ENCODE measurements at places on chromosomes 5 and 9.

DNA sequence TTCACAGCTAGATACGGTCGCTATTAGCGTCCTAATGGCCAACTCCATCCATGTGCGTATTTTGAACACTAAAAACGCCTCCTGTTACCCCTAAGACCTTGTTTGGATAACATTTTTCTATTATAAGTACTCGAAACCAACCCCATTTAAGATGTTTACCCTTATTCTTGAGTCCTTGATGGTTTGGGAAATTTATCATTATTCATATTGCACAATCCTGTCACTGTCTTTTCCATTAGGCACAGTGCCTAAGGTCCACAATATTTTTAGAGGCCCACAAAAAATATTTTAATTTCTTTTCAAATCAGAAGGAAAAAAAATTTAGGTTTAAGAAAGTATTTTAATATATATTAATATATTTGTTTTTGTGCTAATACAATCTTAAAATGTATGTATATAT, 1.3 kb upstream of the LIFR start:
- no peak for DNase-seq
- H3K27ac ChIP-seq, result peak overlapping the region; percentile 94
- peak overlapping the region; percentile 92 for H3K4me3 ChIP-seq
- H3K4me1 ChIP-seq, result peaks cover 41% of the 10 kb centered on the region
- H3K36me3 ChIP-seq, result no peaks in the 10 kb centered on the region

- H3K4me3 ChIP-seq, result no peak overlapping the region
- no peak for DNase-seq
- H3K36me3 ChIP-seq, result peaks cover 9% of the 10 kb centered on the region
- no peaks in the 10 kb centered on the region for H3K27me3 ChIP-seq
Observed at GRCh38 chr9:87599901-87600610, 102.4 kb downstream of the DAPK1 start.

DNA sequence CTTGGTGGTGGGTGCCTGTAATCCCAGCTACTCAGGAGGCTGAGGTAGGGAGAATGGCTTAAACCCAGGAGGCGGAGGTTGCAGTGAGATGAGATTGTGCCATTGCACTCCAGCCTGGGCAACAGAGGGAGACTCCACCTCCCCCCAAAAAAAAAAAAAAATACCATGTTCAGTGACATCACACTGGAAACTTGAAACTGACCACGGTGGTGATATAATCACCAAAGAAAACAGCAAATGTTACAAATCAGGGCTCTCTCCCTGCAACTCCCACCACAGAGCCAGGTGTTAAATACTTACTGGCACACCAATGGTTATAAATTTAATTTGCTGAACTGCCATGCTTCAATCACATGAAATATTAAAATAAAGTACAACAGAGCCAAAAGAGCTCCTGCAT, 81.4 kb downstream of the ZNF608 start:
- no peaks in the 10 kb centered on the region for H3K36me3 ChIP-seq
- no peak overlapping the region for H3K27ac ChIP-seq
- DNase-seq, result no peak
- H3K4me1 ChIP-seq, result peaks cover 86% of the 10 kb centered on the region
- no peak overlapping the region for H3K4me3 ChIP-seq

DNA sequence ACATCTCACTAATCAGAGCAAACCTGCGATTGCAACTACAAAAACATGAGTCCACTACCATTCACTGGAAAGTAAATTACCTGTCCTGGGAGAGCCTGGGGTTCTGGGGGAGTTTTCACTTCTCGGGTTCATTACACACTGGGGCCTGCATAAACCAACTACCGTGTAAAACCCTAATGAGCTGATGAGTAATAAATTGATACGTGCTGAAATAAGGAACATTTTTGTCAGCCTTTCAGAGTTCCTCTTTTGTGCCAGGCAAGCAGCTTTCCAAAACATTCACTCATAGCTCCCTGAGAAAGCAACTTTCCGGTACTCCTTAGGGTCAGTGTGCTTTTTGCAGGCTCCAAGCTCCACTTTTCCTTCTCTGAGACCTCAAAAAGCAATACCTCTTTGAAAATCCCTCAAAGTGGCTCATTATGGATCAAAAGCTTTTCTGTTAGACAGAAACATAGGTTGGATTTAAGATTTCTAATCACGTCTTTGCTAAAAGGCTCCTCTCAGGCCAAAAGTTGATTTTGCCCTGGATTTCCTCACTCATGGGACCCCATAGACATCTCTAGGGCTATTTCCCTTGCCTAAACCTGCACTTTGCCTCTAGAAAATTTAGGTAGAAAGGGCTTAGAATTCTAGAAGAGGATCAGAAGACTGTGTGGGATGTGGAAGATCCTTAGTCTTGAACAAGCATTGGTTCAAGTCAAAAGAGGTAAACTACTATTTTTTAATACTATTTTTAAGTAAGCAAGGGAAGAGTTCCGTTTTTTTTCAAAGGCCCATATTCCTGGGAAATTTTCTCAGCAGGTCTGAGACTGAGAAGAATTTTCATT, 74.8 kb downstream of the ST8SIA4 start:
- DNase-seq, result no peak
- no peak overlapping the region for H3K4me3 ChIP-seq
- H3K4me1 ChIP-seq, result peaks cover 19% of the 10 kb centered on the region
- no peak overlapping the region for H3K27ac ChIP-seq
- no peaks in the 10 kb centered on the region for H3K27me3 ChIP-seq
- H3K36me3 ChIP-seq, result no peaks in the 10 kb centered on the region

- DNase-seq, result no peak
- H3K36me3 ChIP-seq, result no peaks in the 10 kb centered on the region
- H3K27ac ChIP-seq, result no peak overlapping the region
- no peaks in the 10 kb centered on the region for H3K27me3 ChIP-seq
- no peak overlapping the region for H3K4me3 ChIP-seq
Observed at GRCh38 chr9:458590-458989, 243.9 kb downstream of the DOCK8 start.

DNA sequence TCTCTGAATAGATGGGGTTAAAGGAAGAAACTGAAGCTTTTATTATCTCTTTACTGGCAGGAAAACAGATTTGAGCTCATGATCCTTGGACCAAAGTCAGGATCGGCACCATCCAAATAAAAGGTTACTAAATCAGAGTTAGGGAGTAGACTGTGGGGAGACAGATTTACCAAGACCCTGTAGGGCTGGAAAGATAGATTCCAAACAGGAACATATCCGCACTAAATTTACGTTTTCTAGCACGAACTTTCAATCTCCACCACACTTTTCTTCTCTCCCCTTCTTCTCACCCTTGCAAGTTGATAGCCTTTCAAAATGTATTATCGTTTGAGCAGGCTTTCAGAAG, 120.0 kb upstream of the HMHB1 start:
- peaks cover 8% of the 10 kb centered on the region for H3K4me1 ChIP-seq
- peaks cover 5% of the 10 kb centered on the region for H3K36me3 ChIP-seq
- no peak overlapping the region for H3K27ac ChIP-seq
- no peak for DNase-seq
- peaks cover 1% of the 10 kb centered on the region for H3K27me3 ChIP-seq

GRCh38 chr9:24036459-24036858, 210.4 kb upstream of the ELAVL2 start:
- no peak for DNase-seq
- no peaks in the 10 kb centered on the region for H3K36me3 ChIP-seq

DNA sequence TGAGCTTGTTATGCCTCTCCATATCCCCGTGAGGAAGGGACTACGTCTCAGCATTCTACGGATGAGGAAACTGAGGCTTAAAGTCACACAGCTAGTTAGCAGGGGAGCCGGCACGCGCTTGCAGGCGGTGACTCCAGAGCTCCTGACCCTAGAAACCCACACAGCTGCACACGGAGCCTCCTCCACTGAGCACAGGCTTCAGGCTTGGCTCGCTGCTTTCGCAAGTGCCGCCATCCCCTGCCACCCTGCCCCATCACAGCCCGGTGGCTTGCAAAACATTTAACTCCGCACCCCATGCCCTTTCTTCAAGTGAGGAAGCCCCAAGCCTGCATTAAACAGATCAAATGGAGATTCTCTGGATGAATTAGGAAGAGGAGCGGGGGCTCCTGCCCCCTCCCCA, 138.3 kb downstream of the HSD17B3 start:
- no peak overlapping the region for H3K27ac ChIP-seq
- DNase-seq, result no peak
- H3K4me3 ChIP-seq, result no peak overlapping the region
- H3K27me3 ChIP-seq, result peaks cover 44% of the 10 kb centered on the region

GRCh38 chr5:173554989-173555705, 61.3 kb downstream of the BOD1 start:
- H3K27me3 ChIP-seq, result peaks cover 37% of the 10 kb centered on the region
- peaks cover 21% of the 10 kb centered on the region for H3K4me1 ChIP-seq
- no peak overlapping the region for H3K27ac ChIP-seq
- H3K36me3 ChIP-seq, result peaks cover 1% of the 10 kb centered on the region
- no peak for DNase-seq

DNA sequence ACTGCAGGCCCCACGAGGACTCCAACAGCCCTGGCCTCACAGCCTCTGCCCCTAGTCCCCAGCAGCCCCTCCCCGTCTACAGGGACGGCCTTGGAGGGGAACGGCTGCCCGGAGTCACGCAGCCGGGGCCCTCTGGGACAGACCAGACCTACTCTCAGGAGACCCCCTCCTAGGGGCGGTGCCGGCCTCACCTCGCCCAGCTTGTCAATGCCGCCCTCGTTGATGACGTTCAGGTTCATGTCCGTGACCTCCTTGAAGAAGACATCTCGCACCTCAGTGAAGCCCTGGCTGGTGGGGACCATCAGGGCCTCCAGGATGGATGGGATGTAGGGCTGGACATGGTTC, 58.6 kb downstream of the LRSAM1 start:
- H3K4me3 ChIP-seq, result no peak overlapping the region
- H3K27ac ChIP-seq, result no peak overlapping the region
- peaks cover 11% of the 10 kb centered on the region for H3K36me3 ChIP-seq
- H3K4me1 ChIP-seq, result no peaks in the 10 kb centered on the region

GRCh38 chr5:55383254-55383653, 75.5 kb downstream of the MTREX start:
- no peak overlapping the region for H3K4me3 ChIP-seq
- H3K27me3 ChIP-seq, result no peaks in the 10 kb centered on the region
- H3K4me1 ChIP-seq, result peaks cover 6% of the 10 kb centered on the region
- H3K27ac ChIP-seq, result no peak overlapping the region
- no peak for DNase-seq
- peaks cover 47% of the 10 kb centered on the region for H3K36me3 ChIP-seq

DNA sequence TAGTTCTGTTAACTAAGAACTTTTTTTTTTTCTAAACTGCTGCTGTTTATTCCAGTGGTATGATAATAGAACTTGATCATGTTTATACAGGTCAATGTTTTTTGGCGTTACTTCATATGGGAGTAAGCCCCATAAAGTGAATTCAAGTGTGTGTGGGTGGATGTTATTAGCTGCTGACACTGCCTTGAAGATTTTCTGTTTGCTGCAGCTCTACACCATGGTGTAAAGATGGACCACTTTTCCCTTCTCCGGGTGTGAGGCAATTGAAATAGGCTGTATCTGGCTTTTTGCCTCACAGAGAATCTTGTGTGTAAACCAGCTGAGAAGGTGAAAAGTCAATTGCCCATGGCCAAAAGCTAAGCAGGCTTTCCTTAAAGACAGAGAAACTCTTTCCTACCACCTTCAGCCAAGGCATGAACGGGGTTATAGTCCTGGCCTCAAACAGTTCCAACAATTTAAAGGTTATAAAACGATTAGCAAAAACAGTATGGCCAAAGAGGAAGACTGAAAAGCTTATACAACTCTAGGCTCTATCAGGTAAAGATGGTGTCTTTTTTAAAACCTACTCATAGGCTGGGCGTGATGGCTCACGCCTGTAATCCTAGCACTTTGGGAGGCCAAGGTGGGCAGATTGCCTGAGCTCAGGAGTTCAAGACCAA, 33.9 kb upstream of the ABCA1 start:
- H3K27ac ChIP-seq, result no peak overlapping the region
- H3K27me3 ChIP-seq, result no peaks in the 10 kb centered on the region
- peaks cover 5% of the 10 kb centered on the region for H3K4me1 ChIP-seq
- DNase-seq, result no peak
- no peaks in the 10 kb centered on the region for H3K36me3 ChIP-seq

DNA sequence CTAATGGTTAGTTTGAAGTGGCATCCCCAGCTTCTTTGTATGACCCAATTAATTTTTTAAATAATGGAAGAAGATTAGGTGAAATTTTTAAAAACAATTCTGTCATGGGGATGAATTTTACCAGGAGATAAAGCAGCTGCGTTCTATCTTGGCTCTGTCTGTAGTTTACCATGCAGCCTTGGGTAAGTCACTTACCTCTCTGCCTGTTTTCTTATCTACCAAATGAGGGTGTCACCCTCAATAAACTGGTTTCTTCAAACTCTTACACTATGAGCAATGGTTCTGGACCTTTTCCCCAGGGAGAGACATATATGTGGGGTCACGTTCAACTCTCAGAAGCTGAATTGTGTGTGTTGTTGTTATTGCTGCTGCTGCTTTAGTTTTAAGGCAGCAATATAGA, 71.7 kb downstream of the TEX10 start:
- no peaks in the 10 kb centered on the region for H3K27me3 ChIP-seq
- H3K4me3 ChIP-seq, result no peak overlapping the region
- peaks cover 57% of the 10 kb centered on the region for H3K36me3 ChIP-seq
- no peak overlapping the region for H3K27ac ChIP-seq

- DNase-seq, result no peak
- H3K27me3 ChIP-seq, result no peaks in the 10 kb centered on the region
- no peak overlapping the region for H3K27ac ChIP-seq
- peaks cover 2% of the 10 kb centered on the region for H3K36me3 ChIP-seq
Observed at GRCh38 chr5:134275822-134276221, 49.9 kb upstream of the PPP2CA start.

DNA sequence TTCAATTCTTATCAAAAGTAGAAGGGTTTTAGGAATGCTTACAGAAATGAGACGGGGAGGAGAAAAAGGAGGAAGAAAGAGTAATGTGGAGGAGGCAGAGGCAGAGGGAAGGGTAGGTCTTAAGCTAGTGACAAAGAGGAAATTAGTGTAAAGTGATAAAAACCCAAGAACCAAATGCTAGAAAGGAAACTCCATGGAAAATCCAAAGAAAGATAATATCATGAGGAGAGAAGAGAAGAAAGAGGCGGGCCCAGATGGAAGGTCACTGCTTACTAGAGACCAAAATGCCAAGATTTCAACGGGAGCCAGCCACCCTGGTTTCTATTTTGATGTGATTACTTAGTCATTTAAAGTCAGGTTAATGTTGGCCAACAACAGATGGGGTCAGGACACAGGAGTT, 68.6 kb upstream of the IL12B start:
- H3K27ac ChIP-seq, result no peak overlapping the region
- no peak overlapping the region for H3K4me3 ChIP-seq
- DNase-seq, result no peak
- H3K4me1 ChIP-seq, result peaks cover 1% of the 10 kb centered on the region
- no peaks in the 10 kb centered on the region for H3K36me3 ChIP-seq
- peaks cover 8% of the 10 kb centered on the region for H3K27me3 ChIP-seq

All from mesothelial cell of epicardium (in vitro differentiated cells).